Natural killer cell treated with Interleukin-12 subunit alpha and Interleukin-12 subunit beta and Interleukin-15 and Interleukin-18, amount 100 ng/mL, for 72 hours (primary cell): ENCODE measurements at places on chromosomes 11 and 22. TPM values are rescaled to one million over a fixed set of nuclear protein-coding genes. Genes with fewer than 3 reads are reported as not detected.

Gene ANKRD13D
- 182 TPM for total RNA-seq

DNA sequence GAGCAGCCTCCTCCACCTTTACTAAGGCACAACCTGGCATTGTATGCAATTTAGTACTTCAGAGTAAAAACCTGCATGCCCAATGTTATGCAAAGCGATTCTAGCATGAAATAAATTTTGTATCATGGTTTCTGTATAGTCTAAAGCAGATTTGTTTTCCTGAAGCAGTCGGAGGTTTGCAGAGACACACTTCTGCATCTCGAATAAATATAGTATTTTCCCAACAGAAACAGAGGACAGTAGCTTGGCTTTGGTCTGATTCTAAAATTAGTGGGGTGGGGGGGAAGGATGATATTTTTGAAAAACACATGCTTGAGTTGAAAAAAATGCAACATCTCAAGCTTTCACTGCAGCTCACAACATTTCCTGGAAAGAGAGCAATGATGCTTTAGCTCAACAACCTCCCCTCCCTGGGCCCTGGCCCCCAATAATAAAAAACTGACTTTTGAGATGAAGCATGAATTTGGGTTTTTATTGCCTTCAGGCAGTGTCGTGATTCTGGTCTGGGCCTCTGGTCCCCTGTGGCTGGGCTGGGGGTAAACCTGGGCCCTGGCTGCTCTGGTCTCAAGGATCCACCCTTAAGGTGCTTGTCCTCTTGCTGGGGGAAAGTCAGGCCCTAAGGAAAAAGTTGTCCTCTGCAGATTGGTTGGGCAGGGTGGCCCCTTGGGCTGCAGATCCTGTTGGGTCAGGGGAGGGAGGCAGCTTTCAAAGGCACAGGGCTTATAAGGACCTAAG is 48.2 kb downstream of the KCNC1 start:
- DNase-seq = no peak

GRCh38 chr22:39364714-39365491 is 15.1 kb downstream of the SYNGR1 start:
- DNase-seq = no peak

Gene TSSK2
- total RNA-seq = not detected

Gene RFPL1
- total RNA-seq = not detected
